ENCODE measurements at places on chromosomes 1 and 21. TPM values are rescaled to one million over a fixed set of nuclear protein-coding genes. Genes with fewer than 3 reads are reported as not detected.

DNA sequence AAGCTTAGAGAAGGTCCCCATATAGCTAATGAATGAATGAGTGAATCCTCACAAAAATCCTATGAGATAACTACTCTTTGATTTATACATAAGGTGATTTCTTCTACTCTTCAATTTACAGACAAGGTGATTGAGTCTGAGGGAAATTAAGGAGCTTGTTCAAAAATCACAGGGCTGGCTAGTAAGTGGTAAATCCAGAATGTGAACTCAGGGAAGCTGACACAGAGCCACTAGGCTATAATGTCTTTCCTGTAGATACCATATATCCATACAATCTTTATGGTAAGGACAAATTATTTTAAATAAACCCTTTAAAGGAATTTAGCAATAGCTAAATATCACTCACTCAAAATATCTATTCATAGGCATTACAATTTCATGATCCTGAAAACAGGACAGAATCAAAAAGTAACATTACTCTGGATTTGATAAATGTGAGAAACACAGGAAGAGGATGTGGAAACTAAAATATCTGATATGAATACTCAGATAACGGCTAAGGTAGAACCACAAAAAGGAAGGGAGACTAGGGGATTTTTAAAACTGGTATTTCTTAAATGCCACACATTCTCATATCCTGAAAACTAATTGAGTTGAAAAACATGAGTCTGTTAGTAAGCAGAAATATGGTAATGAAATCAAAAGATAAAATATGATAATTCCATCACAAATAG lies 108.2 kb downstream of the NBPF12 start:
- DNase-seq: no peak

- DNase-seq: no peak
Observed at GRCh38 chr1:200015811-200016210, 11.7 kb upstream of the NR5A2 start.

GRCh38 chr1:201713086-201713810 lies 115.7 kb upstream of the IPO9 start:
- DNase-seq: peak; percentile 94

DNA sequence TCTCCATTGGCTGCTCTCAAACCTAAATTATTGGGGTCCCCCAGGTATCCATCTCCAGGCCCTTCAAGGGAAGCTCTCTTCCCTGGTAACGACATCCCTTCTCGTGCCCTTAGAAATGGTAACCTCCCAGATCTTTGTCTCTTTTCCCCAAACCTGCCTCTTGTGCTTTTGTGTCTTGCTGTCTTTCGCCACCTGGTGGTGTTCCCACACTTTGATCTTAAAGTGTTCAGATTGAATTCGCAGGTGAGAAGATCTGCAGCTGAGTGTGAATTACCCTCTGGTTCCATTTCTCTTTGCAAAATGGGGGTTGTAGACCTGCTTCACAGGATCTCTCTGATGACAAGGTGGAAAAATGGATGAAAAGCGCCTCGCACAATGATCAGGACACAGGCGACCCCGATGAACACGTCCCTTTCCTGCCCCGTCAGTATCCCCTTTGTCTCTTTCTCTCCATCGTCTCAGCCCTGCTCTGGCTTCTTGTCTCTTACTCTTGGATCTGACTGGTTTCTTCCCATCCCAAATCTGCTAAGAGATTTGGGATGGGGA lies 53.1 kb downstream of the DOP1B start:
- no peak for DNase-seq

GRCh38 chr1:84253891-84254290 lies 47.6 kb upstream of the SAMD13 start:
- peak; percentile 90 for DNase-seq

DNA sequence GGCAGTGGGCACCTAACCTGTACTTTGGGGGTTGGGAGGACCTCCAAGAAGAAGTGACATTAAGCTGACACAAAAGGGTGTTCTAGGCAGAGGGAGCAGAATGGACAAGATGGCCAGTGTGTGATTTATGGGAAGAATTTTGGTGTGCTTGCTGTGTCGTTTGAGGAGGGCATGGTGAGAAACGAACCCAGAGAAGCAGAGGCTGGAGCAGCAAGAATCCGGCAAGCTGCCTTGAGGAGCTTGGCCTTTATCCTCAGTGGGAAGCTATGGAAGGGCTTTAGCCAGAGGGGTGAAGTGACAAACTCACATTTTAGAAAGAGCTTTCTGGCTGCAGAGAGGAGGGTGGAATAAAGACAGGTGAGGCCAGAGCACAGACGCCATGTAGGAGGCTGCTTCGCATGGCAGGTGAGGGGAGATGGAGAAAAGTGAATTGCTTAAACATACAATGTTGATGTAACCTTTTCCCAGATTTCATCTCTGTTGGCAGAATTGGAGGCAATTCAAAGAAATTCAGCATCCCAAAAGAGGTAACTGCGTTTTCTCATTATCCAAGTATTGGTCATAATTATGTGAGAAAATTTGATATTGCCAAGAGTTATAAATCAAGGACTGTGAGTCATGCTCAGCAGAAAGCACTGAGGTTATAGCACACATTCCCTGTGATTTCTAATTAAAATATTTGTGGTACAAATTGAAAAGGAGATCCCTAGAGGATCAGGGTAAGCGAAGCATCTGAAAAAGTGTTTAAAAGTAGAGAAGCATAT lies 26.5 kb downstream of the TRIM45 start:
- DNase-seq: no peak

GRCh38 chr1:147245586-147246021 lies 3.1 kb downstream of the CHD1L start:
- DNase-seq: no peak

GRCh38 chr1:177873238-177873637 lies 96.6 kb downstream of the SEC16B start:
- DNase-seq: peak; percentile 61

DNA sequence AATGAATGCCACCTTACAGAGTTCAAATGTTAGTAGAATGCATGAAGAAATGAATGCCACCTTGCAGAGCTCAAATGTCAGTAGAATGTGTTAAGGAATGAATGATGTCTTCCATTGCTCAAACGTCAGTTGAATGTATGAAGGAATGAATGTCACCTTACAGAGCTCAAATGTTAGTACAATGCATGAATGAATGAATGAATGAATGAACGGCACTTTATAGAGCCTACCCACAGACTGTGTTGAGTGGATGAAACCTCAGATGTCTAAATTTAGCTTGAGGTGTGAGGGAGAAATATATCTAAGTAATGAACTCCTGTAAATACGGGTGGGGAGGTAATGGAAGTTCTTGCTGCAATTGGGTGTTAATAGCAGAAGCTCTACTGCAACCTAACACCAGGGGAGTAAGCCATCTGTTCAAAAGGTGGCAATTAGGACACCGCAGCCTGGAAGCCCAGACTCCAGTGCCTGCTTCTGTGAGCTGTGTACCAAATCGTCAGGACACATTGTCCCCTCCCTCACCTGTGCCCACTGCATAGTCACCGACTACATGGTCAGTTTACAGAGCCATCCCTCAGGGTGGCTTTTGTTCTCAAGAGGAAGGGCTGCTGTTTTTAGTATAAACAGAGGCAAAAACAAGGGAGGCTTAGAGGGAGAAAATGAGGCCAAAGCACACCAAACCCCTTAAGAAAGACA lies 26.7 kb downstream of the SUSD4 start:
- no peak for DNase-seq

GRCh38 chr1:239891621-239892358 lies 199.9 kb upstream of the FMN2 start:
- no peak for DNase-seq

PLA2G2F gene
- total RNA-seq: 9.2 TPM

KNCN gene
- total RNA-seq: not detected

TAS1R1 gene
- not detected for total RNA-seq
